Glomerular endothelial cell (primary cell): ENCODE measurements at places on chromosomes 6 and 20. TPM values are rescaled to one million over a fixed set of nuclear protein-coding genes. Genes with fewer than 3 reads are reported as not detected.
A peak's percentile ranks its signal among the peaks of the same experiment; 100 is the strongest.

- DNase-seq = no peak
Measured at GRCh38 chr6:117506907-117507306, 24.4 kb downstream of the DCBLD1 start.

GRCh38 chr6:64553249-64553786 lies 917.7 kb downstream of the PHF3 start:
- DNase-seq = no peak

DNA sequence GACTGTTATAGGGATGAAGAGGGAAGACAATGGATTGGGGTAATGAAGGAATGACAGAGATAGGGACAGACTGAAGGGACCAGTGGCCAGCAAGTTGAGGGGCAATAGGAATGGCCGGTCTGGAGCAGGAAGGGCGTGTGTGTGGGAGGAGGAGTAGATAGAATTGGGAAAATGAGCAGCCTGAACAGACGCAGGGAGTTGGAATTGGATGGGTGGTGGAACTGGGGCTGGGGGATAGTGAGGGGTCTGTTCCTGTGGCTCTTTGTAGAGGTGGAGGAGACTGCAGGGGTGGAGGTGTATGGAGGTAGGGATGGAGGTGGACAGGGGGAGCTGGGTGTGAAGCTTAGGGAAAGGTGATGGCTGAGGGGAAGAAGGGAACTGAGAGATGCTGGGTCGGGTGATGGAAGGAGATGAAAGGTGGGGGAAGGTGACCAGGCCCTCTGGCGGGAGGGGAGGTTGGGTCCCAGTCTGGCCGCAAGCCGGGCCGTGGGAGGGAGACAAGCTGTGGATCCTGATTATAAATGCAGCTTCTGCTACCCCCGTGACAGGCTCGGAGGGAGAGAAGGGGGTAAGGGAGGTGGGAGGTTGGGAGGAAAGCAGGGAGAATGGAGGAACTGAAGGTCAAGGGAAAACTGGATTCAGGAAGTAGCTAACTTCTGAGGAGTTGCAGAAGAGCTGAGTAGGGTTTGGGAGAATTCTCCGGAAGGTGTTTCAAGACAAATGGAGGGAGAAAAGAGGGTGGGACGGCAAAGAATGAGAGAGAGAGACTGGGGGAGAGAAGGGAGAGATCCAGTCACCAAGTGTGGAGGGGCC lies 5.2 kb downstream of the SYNGAP1 start:
- DNase-seq = no peak

The PDCD2 gene
- total RNA-seq = 51.8 and 71.0 TPM in 2 replicates

GRCh38 chr6:137727216-137727765 lies 139.8 kb upstream of the TNFAIP3 start:
- no peak for DNase-seq

DNA sequence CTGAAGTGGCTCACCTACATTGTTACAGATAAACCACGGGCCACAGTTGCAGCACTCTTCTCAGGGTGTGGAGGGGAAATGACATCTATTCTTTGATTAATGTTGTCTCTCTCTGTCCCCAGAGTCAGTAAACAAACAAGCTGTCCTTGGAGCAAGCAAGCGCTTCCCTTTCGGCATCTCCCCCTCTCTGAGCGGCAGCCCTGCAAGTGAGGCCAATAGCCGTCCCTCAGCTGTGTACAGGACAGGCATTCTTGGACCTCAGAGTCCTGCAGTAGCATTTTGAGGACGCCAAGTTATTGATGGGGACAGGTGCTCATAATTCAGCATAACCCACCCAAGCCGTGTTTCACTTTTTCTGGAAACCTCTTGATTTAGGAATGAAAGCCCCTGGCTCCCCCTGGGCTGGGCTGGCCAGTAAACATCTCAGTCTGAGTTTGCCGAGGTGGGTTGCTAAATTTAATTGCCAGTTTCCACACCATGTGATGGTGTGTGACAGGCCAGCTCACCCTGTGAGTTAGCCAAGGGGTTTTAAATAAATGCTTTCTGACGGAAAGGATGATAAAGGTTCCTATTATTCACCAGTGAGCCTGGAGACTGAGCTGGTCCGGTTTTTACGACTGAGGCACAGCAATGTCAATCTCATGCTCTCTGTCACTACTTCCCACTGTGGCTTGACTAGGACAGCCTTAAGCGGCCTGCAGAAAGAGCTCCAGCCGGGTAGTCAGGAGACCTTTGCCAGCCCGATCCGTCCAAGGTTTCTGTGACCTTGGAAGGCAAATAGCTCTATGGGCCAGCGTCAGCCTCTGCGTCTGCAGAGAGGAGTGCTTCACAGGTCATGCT lies 214.8 kb upstream of the RREB1 start:
- no peak for DNase-seq

GRCh38 chr6:135161411-135162395 lies 19.4 kb upstream of the MYB start:
- no peak for DNase-seq

GRCh38 chr6:53152576-53152975 lies 3.9 kb upstream of the GCM1 start:
- no peak for DNase-seq

GRCh38 chr6:69005199-69005598 lies 370.1 kb downstream of the ADGRB3 start:
- no peak for DNase-seq

- DNase-seq = no peak
Measured at GRCh38 chr20:62760471-62760855, 35.8 kb upstream of the MRGBP start.

The CHD6 gene
- total RNA-seq = 15.5 and 25.5 TPM in 2 replicates

The AFDN gene
- 71.6 and 114 TPM in 2 replicates for total RNA-seq

- DNase-seq = peak; percentile 29
Measured at GRCh38 chr6:56528412-56528841, 114.3 kb downstream of the DST start.
